ENCODE measurements at places on chromosomes 12 and 14.

DNA sequence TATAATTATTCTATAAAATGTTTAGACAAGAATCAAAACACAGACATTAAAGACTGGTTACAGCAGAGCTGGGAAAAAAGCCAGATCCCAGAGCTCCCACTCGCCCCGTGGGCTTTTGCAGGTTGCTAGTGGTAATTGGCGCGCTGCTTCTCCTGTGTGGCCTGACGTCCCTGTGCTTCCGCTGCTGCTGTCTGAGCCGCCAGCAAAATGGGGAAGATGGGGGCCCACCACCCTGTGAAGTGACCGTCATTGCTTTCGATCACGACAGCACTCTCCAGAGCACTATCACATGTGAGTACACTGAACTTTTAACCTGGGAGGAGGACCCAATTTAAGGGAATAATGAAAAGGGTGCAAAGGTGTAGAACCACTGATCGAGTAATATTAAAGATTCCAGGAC, 7.5 kb downstream of the TMEM52B start:
- DNase-seq: no peak

- no peak for DNase-seq
Measured at GRCh38 chr14:47149326-47149725, 497.7 kb upstream of the RPL10L start.

DNA sequence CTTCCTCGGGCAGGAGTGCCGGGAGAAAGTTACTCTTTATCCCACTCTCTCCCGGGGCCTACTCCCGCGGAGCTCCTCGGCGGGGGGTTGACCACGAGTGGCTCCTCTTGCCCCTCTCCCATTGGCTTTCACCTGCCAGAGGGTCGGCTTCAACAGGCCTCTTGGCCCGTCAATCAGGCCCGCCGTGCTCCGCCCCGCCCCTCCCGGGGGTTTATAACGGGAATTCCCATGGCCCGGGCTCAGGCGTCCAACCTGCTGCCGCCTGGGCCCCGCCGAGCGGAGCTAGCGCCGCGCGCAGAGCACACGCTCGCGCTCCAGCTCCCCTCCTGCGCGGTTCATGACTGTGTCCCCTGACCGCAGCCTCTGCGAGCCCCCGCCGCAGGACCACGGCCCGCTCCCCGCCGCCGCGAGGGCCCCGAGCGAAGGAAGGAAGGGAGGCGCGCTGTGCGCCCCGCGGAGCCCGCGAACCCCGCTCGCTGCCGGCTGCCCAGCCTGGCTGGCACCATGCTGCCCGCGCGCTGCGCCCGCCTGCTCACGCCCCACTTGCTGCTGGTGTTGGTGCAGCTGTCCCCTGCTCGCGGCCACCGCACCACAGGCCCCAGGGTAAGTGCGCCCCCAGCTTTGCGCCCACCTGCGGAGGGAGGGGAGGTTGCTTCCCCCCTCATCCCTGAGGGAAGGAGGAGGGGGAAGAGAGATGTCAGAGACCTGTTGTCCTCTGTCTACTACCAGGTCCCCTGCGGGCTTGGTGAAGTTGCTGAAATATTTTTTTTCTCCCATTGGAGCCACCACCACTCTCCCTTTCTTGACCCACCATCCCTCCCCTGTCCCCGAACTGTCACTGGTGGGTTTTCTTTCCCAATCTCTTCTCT, at the start of gene SMOC1:
Gene SMOC1 (plus strand): TSS at position 242 of the 869 bp plus-strand sequence. CDS start 263 bp downstream, at position 505.
- DNase-seq: no peak

DNA sequence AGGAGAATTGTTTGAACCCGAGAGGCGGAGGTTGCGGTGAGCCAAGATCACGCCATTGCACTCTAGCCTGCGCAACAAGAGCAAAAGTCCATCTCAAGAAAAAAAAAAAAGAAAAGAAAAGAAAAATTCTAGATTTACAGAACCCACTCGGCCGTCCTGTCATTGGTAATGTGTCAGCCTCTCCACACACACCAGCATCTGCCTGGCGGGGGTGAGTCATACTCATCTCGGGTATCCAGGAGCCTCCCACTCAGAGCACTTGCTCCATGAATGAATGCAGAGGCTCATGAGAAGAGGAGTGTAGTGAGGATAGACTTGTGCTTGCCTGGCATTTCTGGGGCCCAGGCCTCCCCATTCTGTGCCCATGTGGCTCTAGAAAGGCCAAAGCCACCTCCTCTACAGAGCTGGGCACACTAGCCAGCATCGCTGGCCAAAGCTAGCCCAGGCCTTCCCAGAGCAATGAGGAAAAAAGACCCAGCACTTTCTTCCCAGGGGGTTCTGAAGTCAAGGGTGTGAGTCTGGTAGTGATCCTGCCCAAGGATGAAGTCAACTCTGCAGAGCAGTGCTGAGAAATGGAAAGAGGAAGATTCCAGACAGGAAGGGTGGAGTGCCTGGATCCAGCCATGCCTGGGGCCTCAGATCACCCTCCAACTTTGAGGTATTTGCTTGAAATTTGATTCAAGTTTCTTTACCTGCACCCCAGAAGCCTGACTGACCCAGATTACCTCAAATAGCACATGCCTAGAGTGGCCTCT, 31.2 kb upstream of the KLC1 start:
- DNase-seq: peak; percentile 84

DNA sequence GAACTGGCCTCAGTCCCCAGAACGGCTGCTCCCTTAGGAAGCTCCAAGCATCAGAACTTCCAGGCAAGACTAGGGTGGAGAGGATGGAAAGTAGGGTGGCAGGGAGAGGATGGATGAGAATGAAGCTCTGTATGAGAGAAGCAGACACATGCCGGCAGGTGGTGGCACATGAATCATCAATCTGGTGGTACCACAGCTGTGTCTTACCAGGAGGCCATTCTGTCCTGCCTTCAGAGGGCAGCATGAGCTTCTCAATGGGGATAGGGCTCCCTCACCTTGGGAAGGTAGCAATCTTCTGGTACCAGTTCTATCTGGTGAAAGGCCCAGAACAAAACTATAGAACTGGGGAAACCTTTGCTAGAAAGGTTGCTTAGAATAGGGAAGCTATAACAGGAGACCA, 55.4 kb upstream of the PYGL start:
- DNase-seq: no peak

DNA sequence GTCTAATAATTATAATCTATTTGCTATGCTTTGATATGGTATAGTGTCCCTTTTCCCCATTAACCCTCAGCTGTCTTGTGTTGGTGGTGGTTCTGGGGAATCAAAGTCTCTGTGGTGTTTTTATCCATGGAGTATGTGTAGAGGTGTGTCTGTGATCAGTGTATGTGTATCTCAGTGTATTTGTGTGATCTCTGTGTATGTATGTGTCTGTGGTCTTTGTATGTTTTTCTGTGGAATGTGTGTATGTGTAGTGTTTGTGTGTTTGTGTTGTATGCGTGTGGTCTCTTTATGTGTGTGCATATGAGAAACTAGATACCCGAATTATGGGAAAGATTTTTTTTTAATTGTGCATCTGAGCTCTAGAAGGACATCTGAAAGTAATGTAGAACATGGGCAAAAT, 1.1 kb downstream of the GPR33 start:
- DNase-seq: no peak

DNA sequence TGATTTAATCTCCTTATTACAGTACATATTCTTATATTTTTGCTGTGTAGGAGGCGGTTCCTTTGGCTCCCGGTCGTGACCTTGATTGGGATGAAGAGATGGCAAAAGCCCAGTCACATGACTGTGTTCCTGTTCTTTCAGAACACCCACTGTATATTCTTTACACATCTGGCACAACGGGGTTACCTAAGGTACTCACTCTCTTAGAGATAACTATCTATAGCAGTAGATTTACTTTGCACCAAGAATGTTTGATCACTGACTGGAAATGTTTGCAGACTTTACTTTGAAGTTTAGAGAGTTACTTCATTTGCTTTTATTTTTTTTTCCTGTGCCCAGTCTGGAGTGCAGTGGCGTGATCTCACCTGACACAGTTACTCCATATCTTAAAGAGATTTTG, 65.2 kb downstream of the ACSS3 start:
- DNase-seq: no peak

DNA sequence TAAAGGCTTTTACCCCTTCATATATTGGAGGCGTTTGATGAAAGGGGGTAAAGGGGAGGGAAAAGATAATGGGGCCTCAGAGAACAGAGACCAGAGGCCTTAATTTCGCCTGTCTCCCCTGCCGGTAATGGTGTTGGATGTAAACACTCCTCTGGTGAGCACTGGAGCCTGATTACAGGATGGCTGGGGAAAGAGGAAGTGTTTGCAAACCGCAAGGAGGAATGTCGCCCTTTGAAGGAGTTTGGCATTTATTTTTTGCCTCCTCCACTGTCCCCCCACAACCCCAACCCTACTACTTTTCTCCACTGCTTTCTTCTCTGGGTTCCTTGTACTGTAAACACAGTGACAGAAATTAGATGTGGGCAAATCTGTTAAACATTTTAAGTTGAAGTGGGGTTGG, 211.9 kb upstream of the TBX3 start:
- DNase-seq: no peak
